Vein endothelial cell (primary cell): ENCODE measurements at places on chromosomes 5 and 9. TPM values are rescaled to one million over a fixed set of nuclear protein-coding genes. Genes with fewer than 3 reads are reported as not detected.

The AK8 gene
- total RNA-seq: 0.10 TPM in 1 of 2 replicates, not detected in the other

The NCS1 gene
- 42.4 and 45.1 TPM in 2 replicates for total RNA-seq

The GABBR2 gene
- 10.3 and 14.0 TPM in 2 replicates for total RNA-seq

The PCDHB13 gene
- total RNA-seq: 1.3 and 2.6 TPM in 2 replicates

The SLC45A2 gene
- total RNA-seq: 0.10 TPM in 1 of 2 replicates, not detected in the other

The IFT74 gene
- 6.9 and 10.7 TPM in 2 replicates for total RNA-seq

The TMEM171 gene
- total RNA-seq: 3.6 and 8.9 TPM in 2 replicates

The IL5 gene
- total RNA-seq: not detected in 2 replicates

The SKP1 gene
- 145 and 244 TPM in 2 replicates for total RNA-seq

The IFNB1 gene
- total RNA-seq: not detected in 2 replicates

The PCDHB14 gene
- total RNA-seq: 0.98 and 1.2 TPM in 2 replicates

The SV2C gene
- total RNA-seq: not detected in 2 replicates

The CARTPT gene
- not detected in 2 replicates for total RNA-seq

The GABRP gene
- 1.1 and 1.3 TPM in 2 replicates for total RNA-seq

The SOX30 gene
- not detected in 2 replicates for total RNA-seq

The SPINK13 gene
- not detected in 2 replicates for total RNA-seq

The SLC34A3 gene
- total RNA-seq: not detected in 2 replicates

The N4BP3 gene
- total RNA-seq: 37.9 and 44.2 TPM in 2 replicates

The C9orf57 gene
- total RNA-seq: not detected in 2 replicates

The IL9 gene
- total RNA-seq: not detected in 2 replicates

The FRMD3 gene
- total RNA-seq: 8.6 and 11.1 TPM in 2 replicates

The CCL27 gene
- total RNA-seq: not detected in 2 replicates

The CAMK2A gene
- not detected in 2 replicates for total RNA-seq

The FCN1 gene
- not detected in 2 replicates for total RNA-seq

The SLC36A3 gene
- not detected in 2 replicates for total RNA-seq

The NACC2 gene
- 34.1 and 39.5 TPM in 2 replicates for total RNA-seq

The ANXA2R gene
- 5.4 and 6.2 TPM in 2 replicates for total RNA-seq

The PCDHA9 gene
- total RNA-seq: under 0.01 TPM in 2 replicates

The SLC36A2 gene
- total RNA-seq: not detected in 2 replicates

The ZNF462 gene
- total RNA-seq: 17.4 and 18.0 TPM in 2 replicates

The FIBCD1 gene
- 0.29 TPM in 1 of 2 replicates, not detected in the other for total RNA-seq

The TGFBI gene
- total RNA-seq: 7.6 and 22.9 TPM in 2 replicates

The NUTM2F gene
- total RNA-seq: not detected in 2 replicates

The RNF208 gene
- 0.19 and 0.65 TPM in 2 replicates for total RNA-seq

The RASGRF2 gene
- total RNA-seq: 12.7 and 18.7 TPM in 2 replicates

The LHX3 gene
- total RNA-seq: not detected in 2 replicates

The SLC23A1 gene
- total RNA-seq: not detected in 2 replicates

The TUSC1 gene
- 12.1 and 12.5 TPM in 2 replicates for total RNA-seq

The PCDHA4 gene
- 0.10 and 0.33 TPM in 2 replicates for total RNA-seq

The ZBTB6 gene
- total RNA-seq: 11.4 and 13.1 TPM in 2 replicates

The COL23A1 gene
- total RNA-seq: not detected in 2 replicates

The PCDHGA4 gene
- total RNA-seq: 6.3 and 9.1 TPM in 2 replicates

The MLANA gene
- 0.19 TPM in 1 of 2 replicates, not detected in the other for total RNA-seq
